ENCODE measurements at places on chromosomes 5 and 9.

GRCh38 chr5:103741984-103742383 is 179.4 kb upstream of the NUDT12 start:
- no peak for DNase-seq

DNA sequence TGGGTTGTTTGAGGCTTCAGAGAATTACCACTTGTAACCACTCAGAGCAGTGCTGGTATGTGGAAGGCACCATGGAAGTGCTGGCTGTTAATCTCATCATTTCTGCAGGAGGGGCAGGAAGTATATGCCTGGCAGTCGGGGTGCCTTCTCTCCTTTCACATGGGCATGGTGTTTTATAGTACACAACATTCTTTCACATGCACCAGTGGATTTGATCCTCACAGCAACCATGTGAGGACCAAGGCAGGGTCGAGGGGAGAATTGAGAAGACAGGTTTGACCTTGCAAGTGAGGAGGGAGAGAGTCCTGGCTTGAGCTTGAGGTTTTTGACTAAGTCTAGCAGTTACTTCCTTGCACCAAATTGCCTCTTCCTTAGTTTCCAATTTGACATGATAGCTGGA is 38.0 kb upstream of the TRPC7 start:
- no peak for DNase-seq

GRCh38 chr5:96873449-96873848 is 2.9 kb upstream of the ERAP2 start:
- DNase-seq: no peak

- no peak for DNase-seq
Measured at GRCh38 chr9:74803376-74804017, 84.2 kb downstream of the TRPM6 start.

DNA sequence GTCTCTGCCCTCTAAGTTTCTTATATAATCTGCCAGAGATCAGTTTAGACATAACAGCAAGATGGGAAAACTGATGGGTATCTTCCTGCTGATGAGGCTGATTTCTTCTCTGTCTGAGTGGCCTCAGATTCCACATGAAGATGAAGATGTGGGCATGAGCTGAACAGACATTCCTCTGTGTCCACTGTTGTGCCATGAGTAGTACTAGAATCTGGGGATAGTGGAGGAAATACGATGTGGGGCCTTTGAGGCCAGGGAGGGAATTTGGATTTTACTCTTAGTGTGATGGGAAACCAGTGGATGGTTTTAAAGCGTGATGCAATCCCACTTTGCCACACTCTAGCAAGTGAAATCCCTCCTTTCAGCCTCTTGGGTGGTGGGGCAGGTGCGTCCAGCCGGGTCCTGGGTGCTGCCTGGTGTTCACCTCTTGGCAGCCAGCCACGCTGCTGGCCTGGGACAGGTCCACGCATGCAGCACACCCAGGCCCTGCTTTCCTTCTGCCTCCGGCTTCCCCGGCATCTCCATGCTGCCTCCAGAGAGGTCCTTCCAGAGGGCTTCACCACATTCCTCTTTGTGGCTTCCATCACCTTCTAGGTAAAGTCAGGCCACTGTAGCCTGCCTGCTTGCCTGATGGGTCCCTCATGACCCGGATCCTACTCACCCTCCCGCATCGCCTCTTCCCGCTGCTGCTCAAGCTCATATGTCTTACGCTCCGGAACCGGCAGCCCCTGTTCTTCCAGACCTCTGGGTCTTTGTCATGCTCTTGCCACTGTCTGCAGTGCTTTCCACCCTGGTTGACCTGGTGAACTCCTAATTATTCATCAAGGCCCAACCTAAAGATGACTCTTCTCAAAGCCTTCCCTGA is 28.1 kb upstream of the SH3PXD2B start:
- DNase-seq: no peak

GRCh38 chr5:94693043-94693822 is 74.8 kb downstream of the SLF1 start:
- no peak for DNase-seq

- no peak for DNase-seq
Measured at GRCh38 chr9:114370968-114371320, 16.8 kb downstream of the AKNA start.

- no peak for DNase-seq
Measured at GRCh38 chr9:19595003-19595402, 186.2 kb downstream of the ACER2 start.

GRCh38 chr9:94975480-94975879 is 249.0 kb downstream of the AOPEP start:
- no peak for DNase-seq

DNA sequence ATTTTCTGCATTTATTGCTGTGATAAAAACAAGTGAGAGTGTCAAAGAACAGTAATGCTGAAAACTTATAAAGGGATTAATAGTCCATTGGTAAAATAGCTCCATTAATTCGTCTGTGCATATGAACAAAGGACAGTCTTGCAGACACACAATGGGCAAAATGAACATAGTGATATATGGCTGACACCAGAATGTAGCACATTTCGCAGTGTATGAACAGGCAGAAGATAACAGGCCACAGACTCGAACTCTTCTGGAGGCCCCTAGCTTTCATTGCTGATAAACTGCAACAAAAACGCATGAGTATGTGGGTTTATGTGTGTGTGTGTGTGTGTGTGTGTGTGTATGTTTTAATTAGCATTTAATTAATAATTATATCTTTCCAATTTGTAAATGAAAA is 354.8 kb downstream of the TAF11L14 start:
- no peak for DNase-seq

DNA sequence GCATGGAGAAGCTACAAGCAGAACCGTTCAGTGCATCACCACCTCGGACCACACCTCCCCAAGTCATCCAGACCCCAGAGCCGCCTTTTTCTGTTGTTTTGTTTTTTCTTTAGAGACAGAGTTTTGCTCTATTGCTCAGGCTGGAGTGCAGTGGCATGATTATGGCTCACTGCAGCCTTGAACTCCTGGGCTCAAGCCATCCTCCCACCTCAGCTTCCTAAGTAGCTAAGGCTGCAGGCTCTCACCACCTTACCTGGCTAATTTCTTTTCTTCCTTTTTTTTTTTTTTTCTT is 13.5 kb upstream of the SFXN1 start:
- DNase-seq: no peak

- no peak for DNase-seq
Measured at GRCh38 chr5:145463634-145464033, 371.5 kb downstream of the PRELID2 start.

DNA sequence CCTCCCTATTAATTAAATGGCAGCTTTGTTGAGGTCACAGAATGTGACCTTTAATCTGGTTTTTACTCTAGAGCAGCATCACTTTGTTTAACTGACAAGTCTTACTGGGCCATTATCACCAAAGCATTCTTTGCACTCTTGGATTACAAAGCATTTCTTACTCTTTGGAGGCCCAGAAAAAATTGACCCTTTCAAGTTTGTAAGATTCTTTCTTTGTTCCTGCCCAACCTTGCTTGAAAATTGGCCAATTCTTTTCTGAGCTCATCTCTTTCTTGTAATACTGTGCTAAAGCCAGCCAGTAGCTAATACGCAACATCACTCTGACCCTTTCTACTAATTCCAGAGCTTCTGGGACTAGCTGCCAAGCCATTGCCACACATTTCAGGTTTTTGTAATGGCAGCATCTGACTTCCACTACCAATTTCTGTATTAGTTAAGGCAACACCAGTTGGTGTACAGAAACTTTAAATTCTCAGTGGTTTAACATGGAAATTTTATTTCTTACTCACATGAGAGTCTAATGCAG is 131.6 kb downstream of the PRDM6 start:
- DNase-seq: no peak

DNA sequence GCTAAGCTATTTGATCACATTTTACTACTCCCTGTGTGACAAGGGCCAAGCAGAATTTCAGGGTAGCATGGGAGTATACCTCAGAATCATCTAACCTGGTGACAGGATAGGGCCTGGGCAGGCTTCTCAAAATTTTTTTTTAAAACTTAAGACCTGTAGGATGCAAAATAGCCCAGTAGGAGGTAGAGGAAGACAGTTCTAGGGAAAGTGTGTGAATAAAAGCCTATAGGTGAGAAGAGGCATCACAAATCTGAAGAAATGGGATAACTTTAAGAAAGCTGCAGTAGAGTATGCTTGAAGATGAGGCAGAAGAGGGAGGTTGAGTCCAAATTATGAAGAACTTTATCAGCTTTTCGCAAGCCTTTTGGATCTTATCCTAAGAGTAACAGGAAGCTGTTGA is 32.3 kb downstream of the CNTRL start:
- DNase-seq: no peak

DNA sequence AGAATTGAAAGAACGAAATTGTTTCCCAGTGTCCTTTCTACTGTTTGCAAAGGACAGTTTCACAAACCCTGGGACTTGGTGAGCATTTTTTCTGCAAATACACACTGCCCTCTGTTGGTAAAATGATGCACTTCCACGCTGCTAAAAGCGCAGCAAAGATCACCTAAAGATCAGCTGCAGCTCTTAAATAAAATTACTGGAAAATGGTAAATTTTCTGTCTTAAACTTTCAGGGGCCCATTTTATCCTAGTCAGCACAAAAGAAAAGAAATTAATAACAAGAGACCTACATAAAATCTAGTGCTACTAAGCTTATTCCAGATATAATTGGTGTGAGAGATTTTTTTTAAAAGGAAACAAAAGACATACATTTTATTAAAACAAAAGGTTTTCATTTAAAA is 566.0 kb downstream of the CAAP1 start:
- DNase-seq: no peak
